ENCODE measurements at places on chromosomes 2 and 18.

GRCh38 chr18:34038086-34038485 lies 186.6 kb downstream of the NOL4 start:
- DNase-seq, result no peak

GRCh38 chr18:57889841-57890240 lies 86.7 kb upstream of the ATP8B1 start:
- no peak for DNase-seq

GRCh38 chr18:10826400-10826799 lies 300.6 kb downstream of the NAPG start:
- no peak for DNase-seq

DNA sequence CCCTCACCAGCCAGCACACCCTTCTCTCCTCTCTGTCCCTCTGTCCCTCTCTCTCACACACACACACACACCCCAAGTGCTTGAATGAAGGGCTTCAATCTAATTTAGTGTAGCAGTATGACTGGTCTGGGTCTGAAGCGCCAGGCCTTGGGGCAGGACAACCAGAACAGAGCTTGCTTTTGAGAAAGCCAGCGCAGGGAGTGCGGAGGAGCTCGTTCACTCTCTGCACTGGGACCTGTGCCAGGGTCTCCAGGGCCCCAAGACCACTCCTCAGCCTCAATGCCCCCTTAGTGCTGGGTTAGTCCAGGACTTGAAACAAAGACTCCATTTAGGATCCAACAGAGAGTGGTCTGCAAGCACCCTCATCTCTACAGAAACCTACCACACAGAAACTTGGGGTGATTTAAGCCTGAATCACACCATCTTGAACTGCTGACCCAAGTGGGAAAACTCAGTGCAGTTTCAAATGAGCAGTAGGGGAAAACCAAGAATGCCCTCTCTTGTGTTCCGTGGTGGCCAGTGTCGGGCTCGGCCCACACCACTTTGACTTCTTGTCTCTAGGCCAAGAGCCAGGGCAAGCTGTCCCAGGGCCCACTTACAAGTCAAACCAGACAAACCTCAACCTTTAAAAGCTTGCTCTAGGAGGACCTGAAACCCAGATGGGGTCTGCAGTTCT lies 66.6 kb upstream of the WIPF1 start:
- no peak for DNase-seq

DNA sequence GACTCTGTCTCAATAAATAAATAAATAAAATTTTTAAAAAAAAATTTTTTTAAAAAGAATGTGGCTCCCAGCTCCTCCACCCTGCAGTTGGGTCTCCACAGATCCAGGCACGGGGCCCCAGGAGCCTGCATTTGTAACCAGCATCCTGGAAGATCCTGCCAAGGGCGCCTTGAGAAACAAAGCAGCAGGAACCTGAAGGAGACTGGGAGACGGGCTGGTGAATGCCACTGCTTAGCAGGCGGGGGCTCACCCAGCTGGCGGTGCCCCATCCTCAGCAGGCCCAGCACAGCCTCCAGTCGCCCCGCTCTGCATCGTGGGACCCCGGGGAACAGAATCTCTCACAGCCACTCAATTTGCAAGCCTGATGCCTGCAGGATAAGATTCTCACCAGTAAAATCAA lies 187.5 kb upstream of the SALL3 start:
- DNase-seq, result no peak

- no peak for DNase-seq
These were observed 94.4 kb upstream of the XPO1 start for GRCh38 chr2:61632276-61633169.

DNA sequence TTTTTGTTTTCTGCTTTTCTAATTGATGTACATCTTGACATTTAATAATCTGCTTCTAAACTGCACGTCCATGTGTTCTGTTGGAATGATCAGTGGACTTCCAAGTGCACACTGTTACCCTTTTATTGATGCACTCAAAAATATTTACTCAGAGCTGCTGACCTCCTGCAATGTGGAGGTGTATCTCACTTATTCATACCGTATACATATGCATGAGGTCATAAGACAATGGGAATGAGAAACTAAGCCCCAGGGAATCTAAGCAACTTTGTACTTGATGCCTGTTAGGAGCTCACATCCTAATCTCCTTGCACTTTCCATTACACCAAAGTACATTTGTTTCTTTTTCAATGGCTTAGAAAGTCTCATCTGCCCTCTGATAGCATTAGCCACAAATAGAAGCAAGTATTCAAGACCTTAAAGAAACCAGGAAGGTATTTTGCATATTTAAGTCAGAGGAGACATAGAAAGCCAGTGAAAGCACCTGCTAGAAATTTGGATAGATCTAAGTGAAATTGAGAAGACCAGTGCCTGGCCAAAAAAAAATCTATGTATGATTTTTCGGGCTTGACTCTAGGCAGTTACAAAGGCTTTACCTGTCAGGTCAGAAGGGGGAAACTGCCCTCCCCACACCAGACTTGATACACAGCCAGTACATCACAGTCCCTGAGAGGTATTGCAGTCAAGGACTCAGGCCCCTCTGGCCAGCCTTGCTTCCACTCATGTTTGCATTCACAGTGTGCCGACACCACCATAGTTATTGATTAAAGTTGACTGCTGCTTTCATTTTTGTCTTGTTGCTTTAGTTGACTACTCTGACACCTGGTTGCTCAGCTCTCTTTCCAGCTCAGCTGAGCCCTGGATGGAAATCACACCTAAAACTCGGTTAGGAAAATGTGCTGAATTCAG lies 391.7 kb upstream of the CYRIA start:
- no peak for DNase-seq

GRCh38 chr2:167504061-167504460 lies 615.8 kb downstream of the XIRP2 start:
- no peak for DNase-seq

DNA sequence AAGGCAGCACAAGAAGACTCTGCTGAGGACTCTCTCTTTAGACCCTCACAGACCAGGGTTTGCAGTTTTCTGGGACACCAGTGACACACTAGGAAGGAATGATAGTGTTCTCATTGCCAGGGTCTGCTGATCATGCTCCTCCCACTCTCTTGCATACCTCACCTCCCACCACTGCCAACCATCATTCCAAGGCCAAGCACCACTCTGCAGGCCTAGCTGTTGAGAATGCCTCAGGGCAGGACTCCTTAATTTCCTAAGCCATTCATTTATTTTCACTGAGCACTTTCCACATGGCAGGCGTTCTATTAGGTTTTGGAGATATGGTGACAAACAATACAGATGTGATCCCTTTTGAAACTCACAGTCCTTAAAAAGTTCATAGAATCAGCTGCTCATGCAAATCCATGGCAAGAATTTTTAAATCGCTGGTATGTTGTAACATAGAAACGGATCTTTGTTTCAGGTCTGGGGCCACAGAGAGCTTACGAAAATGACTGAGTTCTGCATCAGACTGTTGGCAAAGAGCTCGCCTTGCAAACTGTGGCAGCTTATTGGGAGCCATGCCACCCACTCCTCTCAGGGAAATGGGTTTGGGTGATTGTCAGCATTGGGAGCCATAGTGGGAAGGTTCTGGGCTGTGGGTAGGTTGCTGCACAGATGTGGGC lies 78.5 kb downstream of the XDH start:
- DNase-seq, result no peak

DNA sequence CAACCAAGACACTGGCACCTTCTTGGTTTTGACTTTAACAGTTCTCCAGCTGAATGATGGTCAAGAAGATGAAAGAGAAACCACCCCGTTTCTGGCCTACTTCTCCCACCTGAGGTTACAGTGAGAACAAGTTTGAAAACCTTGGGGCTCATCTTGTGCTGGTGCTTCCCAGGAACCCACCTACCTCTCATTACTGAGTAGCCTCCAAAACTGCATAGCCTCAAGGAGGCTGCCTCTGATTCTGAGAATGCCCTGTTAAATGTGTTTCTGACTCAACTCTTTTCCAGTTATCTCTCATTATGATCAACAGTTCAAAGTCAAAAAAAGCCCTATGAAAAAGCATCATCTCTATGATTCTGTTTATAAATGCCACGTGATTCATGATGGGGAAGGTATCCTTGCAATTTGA lies 121.9 kb downstream of the CACNB4 start:
- no peak for DNase-seq

GRCh38 chr18:47574966-47575365 lies 323.5 kb upstream of the SKOR2 start:
- no peak for DNase-seq

DNA sequence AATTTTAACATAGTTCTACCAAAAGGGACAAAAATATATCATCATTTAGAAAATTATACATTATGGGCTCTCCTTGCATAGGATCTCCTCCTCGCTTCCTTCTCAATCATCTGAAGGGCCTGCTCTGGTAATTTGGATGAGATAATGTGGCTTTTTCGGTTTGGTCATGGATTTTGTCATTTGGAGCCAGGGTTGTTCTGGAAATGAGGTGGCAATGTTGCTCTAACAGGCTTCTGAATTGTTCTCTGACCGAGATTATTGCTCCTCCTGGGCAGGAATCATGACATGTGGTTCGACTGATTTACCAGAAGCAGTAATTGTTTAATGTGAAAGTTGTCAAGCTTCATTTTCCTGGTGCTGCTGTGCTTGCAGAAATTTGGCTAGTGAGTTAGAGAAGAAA lies 194.7 kb upstream of the ERBB4 start:
- no peak for DNase-seq

- DNase-seq, result no peak
These were observed 345.0 kb downstream of the NCKAP5 start for GRCh38 chr2:133223226-133223625.

Measured in NB4 (cell line).